ENCODE measurements at places on chromosomes 6 and 20. TPM values are rescaled to one million over a fixed set of nuclear protein-coding genes. Genes with fewer than 3 reads are reported as not detected.

- no peak for DNase-seq
Measured at GRCh38 chr6:5174756-5175549, 85.8 kb downstream of the LYRM4 start.

GRCh38 chr6:167267921-167268401 lies 23.2 kb upstream of the UNC93A start:
- no peak for DNase-seq

GRCh38 chr6:106417572-106418147 lies 57.1 kb downstream of the CRYBG1 start:
- DNase-seq, result no peak

GRCh38 chr20:20089018-20089417 lies 36.7 kb downstream of the CFAP61 start:
- no peak for DNase-seq

DNA sequence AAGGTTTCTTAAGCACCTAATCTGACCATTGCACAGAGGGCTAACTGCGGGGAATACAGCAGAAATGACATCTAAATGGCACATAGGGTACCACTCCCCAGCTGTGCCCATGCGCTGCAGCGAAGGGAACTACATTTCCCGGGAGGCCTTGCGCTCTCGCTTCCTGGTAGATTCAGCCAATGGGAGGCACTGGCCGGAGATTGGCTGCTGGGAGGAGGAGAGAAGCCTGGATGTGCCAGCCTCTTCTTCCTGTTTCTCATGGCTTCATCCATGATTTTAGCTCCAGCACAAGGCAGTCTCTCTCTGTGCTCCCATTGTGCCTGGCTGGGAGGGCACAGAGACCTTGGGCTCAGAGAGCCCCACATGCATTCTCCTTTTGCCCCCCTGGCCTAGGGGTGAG lies 101.7 kb upstream of the FOXA2 start:
- peak; percentile 87 for DNase-seq

- no peak for DNase-seq
Measured at GRCh38 chr6:165404296-165404695, 94.9 kb upstream of the C6orf118 start.

GRCh38 chr6:168618546-168619315 lies 177.7 kb downstream of the SMOC2 start:
- no peak for DNase-seq

DNA sequence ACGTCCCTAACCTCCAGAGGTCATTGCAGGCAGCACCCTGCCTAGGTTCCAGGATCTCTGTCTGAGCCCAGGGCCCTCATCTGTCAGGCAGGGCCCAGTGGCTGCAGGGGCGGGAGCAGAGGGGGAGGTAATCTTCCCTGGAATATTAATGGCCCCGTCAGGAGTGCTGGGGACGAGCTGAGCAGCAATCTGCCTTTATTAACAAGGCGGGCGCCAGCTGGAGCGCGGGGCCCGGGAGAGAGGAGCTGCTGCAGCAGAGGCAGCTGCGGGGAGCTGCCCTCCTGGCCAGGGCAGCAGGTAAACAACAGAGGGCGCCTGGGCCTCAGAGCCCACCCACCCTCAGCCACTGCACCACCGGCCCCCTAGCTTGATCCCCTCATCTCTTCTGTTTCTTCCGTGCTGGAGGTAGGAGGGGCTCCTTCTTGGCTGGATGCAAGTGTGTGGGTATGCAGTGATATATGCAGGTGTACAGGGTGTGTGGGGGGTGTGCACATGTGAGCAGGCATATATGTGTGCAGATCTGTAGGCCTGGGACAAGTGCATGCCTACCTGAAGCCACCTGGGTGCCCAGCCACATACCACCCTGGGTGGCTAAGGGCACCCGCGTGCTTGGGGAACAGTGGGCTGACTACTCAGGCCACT lies 131.8 kb upstream of the MLN start:
- no peak for DNase-seq

DNA sequence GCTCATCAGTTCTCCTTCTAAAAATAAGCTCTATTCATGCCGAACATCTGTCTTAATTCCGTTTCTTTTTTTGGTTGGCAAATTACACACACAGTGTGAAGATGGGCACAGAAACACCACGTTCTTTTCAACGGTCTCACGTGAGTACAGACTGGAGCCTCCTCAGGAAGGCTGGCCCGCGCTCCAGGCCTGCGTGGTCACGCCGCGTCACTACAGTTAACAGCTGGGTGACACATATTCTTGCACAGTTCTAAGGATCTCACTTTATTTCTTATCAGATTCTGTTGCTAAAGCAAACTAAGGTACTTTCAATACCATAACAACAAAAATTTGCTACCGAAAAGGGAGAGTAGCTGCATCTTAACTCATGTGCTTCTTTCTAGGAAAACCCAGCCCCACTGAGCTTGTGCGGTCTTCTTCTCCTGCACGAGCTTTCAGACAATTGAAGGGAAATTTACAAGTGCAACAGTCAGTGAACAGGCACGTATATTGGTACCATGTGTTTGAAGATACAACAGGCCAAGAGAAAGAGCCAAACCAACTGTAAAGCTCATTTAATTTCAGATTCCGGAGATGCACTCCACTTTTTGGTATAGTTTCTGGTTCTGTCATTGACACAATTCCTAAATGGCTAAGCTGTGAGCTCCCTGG lies 55.6 kb upstream of the MPC1 start:
- DNase-seq, result no peak

- DNase-seq, result peak; percentile 93
Measured at GRCh38 chr20:3209257-3209945, at the start of gene ITPA. Gene ITPA (plus strand): TSS chr20:3209498. CDS start chr20:3209552, 54 bp downstream.

DNA sequence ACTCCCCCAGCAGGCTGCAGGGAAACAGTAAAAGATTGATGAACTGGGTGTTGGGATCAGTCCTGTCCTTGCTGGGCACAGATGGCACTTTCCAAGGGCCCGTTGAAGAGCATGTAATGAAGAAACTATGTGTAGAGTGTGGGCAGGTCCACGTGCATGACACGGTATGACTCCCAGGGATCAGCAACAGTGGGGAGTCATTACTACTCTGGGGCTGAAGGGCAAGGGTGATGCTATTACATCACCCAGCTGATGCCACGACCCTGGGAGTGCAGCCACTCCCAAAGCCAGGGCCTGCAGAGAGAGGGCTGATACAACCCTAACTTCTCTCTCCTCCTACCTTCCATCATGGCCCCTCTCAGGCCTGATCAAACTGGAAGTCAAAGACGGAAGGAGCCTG lies 20.1 kb downstream of the KCNK17 start:
- DNase-seq, result peak; percentile 68

DNA sequence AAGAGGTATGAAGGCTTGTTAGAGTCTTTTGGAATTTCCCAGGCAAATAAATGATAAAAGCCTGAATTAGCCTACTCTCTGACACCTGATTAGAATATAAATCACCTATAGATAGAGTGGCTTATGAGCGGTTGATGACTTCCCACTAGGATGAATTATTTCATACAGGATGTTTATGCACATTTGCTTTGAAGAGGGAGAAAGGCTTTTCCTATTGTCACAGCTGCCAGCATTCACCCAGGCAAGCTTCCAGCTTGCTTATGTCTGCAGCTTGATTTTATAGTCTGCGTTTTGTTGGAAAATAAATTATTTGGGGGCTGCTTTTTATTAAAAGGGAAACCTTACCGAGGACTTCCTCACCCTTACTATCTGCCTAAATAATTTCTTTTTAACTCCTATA lies 51.3 kb upstream of the EIF2S2 start:
- DNase-seq, result no peak

GRCh38 chr6:83127976-83128375 lies 60.5 kb downstream of the DOP1A start:
- DNase-seq, result no peak

GRCh38 chr6:125258651-125259353 lies 43.0 kb downstream of the HDDC2 start:
- DNase-seq, result no peak

- no peak for DNase-seq
Measured at GRCh38 chr6:161830866-161831616, 557.2 kb upstream of the AGPAT4 start.

RIPOR2 gene
- 2.1 TPM for total RNA-seq

IL22RA2 gene
- total RNA-seq, result not detected
